ENCODE measurements at places on chromosomes 5 and 9.

- DNase-seq, result no peak
Measured at GRCh38 chr5:143239882-143240518, 163.5 kb downstream of the NR3C1 start.

DNA sequence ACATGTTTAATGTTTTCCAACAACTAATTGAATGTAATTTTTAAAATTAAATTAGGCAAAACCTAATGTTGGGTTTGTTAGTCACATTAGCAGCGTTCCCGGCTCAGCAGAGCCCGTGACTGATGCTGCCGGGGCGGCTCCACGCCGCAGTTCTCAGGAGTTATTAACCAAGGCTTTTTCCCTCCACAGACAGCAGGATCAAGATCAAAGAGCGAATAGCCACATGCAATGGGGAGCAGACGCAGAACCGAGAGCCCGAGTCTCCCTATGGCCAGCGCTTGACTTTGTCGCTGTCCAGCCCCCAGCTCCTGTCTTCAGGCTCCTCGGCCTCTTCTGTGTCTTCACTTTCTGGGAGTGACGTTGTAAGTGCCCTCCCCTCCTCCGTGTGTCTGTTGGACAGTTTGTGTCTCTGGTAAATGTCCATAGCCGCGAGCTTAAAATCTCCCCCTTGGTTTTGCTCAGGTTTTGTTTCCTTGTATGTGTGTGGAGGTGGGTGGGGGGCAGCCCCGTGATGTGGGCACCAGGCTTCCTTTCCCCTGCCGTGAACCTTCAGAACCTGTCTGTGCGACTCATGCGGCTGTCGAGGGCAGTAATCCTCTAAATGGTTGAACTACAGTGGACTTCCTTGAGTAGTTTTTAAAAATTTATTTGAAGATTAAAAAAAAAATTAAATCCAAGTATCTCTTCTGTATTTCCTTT lies 37.1 kb downstream of the TENT4A start:
- no peak for DNase-seq

- no peak for DNase-seq
Measured at GRCh38 chr9:20355022-20355421, 267.3 kb downstream of the MLLT3 start.

GRCh38 chr5:78592735-78593386 lies 55.7 kb downstream of the LHFPL2 start:
- DNase-seq, result no peak

GRCh38 chr5:82494942-82495341 lies 216.8 kb upstream of the RPS23 start:
- DNase-seq, result no peak

DNA sequence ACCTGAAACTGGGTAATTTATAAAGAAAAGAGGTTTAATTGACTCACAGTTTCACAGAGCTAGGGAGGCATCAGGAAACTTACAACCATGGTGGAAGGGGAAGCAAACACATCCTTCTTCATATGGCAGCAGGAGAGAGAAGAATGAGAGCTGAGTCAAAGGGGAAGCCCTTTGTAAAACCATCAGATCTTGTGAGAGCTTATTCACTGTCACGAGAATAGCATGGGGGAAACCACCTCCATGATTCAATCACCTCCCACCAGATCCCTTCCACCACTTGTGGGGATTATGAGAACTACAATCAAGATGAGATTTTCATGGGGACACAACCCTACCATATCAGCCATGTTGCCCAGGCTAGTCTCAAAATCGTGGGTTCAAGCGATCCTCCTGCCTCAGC lies 143.4 kb downstream of the FGF18 start:
- no peak for DNase-seq

DNA sequence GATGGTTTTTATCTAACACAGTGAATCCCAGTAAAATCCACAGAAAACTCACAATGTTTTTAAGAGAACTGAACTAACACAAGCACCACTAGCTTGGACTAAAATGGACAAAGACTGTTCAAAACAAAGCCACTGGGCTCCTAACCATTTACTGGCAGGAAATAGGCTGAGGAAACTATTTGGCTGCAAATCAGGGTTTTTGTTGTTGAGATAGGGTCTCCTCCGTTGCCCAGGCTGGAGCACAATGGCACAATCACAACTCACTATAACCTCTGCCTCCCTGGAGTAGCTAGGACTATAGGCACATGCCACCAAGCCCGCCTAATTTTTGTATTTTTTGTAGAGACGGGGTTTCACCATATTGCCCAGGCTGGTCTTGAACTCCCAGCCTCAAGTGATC lies 99.7 kb downstream of the THBS4 start:
- DNase-seq, result no peak

DNA sequence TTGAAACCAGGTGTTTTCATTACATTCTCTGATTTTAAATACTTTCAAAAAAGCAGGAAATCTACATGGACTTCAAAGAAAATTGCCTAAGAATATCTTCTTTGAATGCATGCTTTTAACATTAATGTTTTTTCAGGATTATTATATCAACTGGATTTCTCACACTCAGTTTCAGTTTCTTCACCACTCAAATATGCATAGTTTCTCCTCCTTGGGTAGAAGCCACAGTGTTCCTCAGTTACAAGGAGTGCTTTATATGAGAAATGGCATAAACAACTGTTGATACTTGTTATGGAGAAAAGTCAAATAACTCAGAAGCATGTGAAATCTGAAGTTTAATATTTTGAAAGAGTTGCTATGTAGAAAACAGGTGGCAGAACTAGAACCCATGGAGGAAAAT lies 196.9 kb downstream of the DMRTA1 start:
- DNase-seq, result no peak

- DNase-seq, result peak; percentile 53
Measured at GRCh38 chr9:131275332-131276093, 797 bp downstream of the FAM78A start.

GRCh38 chr5:77777281-77777892 lies 1.2 kb upstream of the TBCA start:
- DNase-seq, result no peak

- no peak for DNase-seq
Measured at GRCh38 chr9:135908754-135909204, 1.4 kb upstream of the CAMSAP1 start.

DNA sequence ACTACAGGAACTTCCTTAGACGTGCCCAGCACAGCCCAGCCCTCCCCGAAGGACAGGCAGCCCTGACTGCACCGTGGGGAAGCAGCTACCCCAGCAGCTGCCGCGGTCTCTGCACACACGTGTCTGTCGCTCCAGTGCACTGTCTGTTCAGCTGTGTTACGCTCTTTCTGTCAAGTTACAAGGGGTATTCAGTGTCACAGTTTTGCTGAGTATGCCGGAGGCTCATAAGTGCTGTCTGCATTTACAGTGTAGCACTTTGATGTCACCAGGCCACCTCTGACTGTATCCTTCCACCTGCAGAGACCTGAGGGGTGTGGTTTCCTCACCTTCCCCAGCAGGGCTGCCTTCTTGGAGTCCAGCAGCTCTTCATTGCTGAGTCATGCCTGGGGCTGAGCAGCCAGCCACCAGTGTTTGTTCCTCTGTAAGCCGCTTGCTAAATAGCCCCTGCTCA lies 126.8 kb downstream of the EHMT1 start:
- DNase-seq, result no peak

DNA sequence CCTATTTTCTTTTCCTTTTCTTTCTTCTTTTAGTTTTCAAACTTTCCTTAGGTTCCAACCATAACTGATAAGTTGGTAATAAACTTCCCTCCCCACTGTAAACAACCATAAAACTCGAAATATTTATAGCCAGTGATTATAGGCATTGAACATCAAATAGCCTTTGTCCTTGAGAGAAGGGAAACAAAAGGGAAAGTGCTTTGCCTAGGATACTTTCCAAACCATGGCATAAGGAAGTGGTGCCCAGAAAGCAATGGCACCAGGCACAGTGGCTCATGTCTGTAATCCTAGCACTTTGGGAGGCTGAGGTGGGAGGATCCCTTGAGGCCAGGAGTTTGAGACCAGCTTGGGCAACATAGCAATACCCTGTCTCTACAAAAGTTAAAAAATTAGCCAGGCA lies 11.9 kb upstream of the PDLIM4 start:
- DNase-seq, result no peak

DNA sequence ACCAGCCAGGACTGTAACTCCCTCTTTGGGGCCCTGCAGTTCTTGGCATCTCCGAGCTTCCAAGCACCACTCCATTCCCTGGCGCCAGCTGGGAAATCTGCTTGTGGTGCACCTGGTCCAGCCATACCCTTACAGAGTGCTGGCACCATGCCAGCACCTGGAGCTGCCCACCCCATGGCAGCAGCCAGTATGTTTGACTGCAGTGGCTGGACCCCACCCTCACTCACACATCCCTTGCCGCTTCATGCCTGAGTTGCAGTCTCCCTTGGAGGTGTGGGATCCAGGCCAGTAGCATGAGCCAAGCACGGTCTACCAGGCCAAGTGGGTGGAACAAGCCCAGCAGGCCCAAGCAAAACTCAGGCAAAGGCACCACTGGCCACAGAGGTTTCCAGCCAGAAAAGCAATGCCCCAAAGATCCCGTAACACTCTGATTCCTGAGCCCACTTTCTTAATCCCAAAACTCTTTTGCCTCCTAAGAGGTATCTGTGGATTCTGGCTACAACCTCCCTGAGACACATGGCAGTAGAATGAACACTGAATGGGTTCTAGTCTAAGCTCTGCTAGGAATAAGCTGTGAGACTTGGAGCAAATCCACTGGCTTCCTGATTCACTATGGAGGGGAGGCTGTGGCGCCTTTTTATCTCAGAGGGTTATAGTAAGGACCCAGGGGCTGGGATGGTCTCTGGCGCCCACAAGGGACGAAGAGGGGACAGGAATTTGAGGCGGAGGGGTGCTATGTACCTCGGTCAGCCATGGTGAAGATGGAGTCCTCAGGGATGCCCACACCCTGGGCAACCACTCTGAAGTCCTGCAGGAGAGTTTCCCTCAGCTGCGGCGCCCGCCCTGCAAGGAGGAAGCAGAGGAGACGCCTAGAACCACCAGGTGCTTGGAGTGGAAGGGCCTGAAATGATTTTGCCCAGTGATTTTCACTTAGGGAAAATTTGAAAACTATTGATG lies 5.6 kb downstream of the AMBP start:
- DNase-seq, result no peak

DNA sequence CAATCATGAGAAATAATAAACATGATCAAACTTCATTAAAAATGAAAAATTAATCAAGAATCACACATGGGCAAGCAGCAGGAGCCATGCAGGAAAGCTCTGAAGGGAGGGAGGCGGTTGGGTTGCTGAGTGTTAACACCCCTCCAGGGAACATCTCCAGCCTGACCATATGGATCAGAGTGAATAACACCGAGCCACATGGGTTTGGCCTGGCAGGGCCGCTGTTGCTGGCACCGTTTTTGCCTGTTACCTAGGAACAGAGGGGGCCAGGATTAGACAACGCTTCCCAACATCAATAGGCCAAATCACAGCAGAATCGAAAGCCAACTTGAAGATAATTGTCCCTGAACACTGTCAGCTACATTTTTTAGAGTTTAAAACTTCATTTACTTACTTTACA lies 160.2 kb downstream of the DENND1A start:
- DNase-seq, result no peak

DNA sequence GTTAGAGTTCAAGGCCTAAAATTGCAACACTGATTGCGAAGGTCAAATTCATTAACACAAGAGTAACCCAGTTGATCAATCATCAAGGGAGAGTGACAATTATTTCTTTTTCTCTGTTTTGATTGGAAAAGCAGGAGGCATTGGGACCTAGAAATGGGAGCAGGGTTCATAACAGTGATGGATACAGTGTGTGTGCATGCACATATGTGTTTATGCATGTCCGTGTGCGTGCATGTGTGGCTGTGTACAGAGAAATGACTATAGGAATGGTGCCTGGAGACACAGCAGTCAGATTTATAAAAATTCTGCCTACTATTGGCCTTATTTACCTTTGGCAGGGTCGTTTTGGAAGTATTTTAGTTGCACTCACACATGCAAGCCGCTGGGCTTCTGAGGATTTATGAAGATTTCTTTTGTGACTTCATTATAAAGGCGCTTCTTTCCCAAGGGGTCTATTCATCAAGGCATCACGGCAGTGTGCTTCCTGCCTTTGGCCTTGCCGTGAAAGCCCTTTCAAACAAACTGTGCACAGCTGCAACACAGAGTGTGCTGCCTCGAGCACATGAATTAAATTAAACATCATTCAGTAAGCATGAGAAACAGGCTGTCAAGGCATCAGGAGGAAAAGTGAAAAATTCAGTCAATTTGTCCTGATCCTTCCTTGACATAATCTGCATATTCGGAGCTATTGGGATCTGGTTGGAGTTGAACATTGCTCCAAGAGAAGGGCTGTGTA lies 122.8 kb upstream of the PUM3 start:
- no peak for DNase-seq

DNA sequence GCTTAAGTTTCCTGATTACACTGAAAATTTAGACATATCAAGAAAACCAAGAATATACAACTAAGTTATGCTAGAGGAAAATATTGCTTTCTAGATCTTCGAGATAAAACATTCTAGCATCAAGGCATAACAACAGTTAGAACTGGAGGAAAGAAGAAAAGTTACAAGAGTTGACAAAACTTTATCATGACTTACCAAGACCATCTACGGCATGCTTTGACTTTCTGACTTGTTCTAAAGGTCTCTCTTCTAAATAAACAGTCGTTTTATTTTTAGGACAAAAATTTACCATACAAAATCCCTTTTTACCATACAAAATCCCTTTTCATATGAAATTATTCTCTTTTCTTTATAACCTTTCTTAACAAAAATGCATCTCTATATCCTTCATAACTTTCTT lies 1110.1 kb upstream of the CDH10 start:
- no peak for DNase-seq

DNA sequence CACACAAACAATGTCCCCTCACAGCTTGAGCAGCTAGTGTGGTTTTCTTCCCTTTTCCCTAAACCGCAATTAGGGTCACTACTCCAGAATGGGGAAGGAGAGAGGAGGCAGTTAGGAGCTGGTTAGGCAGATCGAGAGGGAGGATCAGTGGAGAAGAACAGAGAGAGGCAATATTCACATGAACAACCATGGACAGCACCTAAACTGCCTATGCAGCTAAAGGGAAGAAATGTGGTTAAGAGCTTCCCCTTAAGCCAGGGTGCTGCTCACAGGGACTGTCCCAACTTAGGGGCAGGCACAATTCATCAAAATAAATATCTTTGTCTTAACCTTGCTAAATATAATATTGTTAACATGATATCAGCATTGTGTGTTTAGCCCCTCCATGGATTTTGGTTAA lies 359.3 kb upstream of the CDH18 start:
- DNase-seq, result no peak

- DNase-seq, result no peak
Measured at GRCh38 chr5:147930769-147931168, 24.4 kb upstream of the C5orf46 start.

DNA sequence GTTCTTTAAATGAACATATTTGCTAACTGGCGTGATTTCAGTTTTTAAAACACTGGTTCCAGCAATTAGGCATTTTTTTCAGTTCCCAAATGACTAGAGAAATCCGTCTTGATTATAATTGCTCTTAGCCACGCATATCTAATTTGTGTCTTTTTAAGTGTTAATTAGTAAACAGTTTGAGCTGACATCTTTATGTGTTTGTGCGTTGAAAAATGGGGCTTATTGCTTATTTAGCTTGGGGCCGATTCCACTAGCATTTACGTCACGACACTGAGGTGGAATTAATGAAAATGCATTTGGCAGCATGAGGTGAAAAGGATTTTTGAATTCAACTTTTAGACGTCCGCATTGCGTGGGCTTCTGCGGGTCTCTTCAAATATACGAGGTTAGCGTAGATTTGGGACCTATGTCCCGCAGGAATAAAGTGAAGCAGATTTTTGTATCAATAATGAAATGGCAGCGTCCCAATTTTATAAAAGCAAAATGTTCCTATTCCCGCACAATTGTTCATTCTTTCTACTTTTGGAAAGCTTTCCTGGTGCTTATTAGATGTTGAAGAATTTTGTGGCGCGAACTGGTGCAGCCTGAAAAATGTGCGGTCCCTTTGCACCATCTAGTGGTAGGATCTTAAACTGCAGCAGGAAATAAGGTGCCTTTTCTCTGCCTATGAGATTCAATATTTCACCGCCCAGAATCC lies 122.7 kb upstream of the LMX1B start:
- peak; percentile 50 for DNase-seq

All from stimulated activated naive CD8-positive, alpha-beta T cell treated with anti-CD3 and anti-CD28 coated beads, Interleukin-15, amount 100 ng/mL, for 72 hours (primary cell).